ENCODE measurements at places on chromosomes 11 and 22. TPM values are rescaled to one million over a fixed set of nuclear protein-coding genes. Genes with fewer than 3 reads are reported as not detected.
A peak's percentile ranks its signal among the peaks of the same experiment; 100 is the strongest.

- DNase-seq, result peak; percentile 93
Observed at GRCh38 chr11:31240340-31240904, 129.1 kb downstream of the DCDC1 start.

The APOC3 gene
- not detected for polyA plus RNA-seq

DNA sequence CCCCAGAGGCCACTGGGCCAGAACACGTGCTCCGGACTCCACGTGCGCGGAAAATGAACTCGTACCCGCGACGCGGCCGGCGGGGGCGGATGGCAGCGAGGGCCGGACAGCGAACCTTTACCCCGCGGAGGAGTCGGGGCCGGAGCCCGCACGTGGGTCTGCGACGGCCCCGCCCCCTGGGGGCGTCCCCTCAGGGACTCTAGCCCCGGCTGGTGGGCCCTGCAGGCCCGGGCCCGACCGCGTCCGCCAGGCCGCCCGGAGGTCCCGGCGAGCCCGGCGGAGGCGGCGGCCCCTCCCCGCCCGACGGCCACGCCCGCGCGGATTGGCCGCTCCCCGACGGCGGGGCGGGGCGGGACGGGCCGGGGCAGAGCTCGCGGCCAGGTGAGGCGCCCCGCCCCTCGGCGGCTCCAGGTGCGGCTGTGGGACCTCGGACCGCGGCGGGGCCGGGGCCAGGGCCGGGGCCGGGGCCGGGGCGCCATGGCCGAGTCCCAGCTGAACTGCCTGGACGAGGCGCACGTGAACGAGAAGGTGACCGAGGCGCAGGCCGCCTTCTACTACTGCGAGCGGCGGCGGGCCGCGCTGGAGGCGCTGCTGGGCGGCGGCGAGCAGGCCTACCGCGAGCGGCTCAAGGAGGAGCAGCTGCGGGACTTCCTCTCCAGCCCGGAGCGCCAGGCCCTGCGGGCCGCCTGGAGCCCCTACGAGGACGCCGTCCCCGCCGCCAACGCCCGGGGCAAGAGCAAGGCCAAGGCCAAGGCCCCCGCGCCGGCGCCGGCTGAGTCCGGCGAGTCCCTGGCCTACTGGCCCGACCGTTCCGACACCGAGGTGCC is at the start of gene FAM83F:
Gene FAM83F, plus strand, starts transcription at position 389 of the 827 bp plus-strand sequence. Its CDS starts 89 bp downstream, at position 478.
- no peak for DNase-seq

DNA sequence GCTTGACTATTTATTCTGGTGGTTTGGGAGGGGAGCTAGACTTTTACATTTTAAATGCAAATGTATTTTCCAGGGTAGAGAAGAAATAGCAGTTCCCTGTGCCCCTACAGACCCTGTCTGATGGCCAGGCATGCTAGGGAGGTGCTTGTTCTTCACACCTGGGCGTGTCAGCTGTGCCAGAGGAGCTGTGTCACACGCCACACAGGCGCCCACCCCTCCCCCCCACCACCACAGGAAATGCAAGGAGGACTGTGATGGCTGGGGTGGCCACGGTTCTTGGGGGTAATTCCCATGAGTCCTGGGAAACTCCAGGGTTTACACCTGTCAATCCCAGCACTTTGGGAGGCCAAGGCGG is 82.2 kb downstream of the FLI1 start:
- DNase-seq, result no peak

DNA sequence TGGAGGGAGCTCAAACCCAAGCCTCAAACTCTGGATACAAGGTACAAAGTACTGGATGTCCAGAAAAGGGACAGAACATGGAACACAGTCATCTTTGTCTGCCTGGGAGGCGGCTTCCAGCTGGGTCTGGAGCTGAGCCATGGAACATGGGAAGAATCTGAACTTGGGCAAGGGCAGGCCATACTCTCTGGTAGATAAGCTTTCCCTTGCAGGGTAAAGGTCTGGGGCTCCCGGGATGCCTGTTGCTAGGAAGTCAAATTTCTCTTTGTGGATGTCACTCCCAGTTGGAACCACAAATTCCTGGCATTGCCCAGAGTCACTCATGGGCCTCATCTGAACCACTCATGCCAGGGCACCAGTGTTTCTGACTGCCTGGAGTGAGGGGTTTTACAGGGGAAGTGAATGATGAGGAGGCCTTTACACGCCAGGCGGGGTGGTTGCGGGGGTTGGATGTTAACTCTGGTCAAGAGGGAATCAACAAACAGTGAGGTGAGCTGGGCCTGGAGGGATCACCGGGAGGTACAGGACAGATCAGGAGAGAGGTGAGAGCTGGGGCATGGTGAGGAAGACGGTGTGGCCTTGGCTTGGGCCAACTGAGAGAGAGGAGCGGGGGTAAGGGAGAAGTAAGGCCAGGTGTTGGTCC is 5.7 kb downstream of the FTH1 start:
- DNase-seq, result no peak

All from spinal cord (tissue), 10 donors.